ENCODE measurements at places on chromosomes 6 and 20.
A peak's percentile ranks its signal among the peaks of the same experiment; 100 is the strongest.

- no peak for DNase-seq
Observed at GRCh38 chr6:46821458-46821881, 28.3 kb downstream of the MEP1A start.

- DNase-seq = no peak
Observed at GRCh38 chr6:14786455-14786854, 459.4 kb upstream of the JARID2 start.

GRCh38 chr6:56087421-56087820 is 160.0 kb downstream of the COL21A1 start:
- DNase-seq = no peak

- DNase-seq = no peak
Observed at GRCh38 chr6:126268092-126268491, 71.8 kb upstream of the CENPW start.

DNA sequence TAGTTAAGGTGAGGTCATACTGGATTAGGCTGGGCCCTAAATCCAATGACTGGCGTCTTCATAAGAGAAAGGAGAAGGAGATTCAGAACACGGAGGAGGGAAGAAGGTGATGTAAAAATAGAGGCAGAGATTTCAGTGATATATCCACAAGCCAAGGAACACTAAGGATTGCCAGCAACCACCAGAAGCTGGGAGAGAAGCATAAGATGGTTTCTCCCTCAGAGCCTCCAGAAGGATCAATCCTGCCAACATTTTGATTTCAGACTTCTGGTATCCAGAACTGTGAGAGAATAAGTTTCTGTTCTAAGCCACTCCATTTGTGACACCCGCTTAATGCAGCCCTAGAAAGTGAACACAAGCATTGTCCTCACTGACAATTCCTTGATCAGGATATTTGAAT is 33.6 kb upstream of the NRSN1 start:
- no peak for DNase-seq

- DNase-seq = peak; percentile 86
Observed at GRCh38 chr20:44747166-44748004, 1.7 kb downstream of the KCNK15 start.

GRCh38 chr6:13766201-13766634 is 48.1 kb downstream of the MCUR1 start:
- peak; percentile 36 for DNase-seq

Data from sciatic nerve (tissue), 2 donors.